RWPE2 (cell line): ENCODE measurements at places on chromosomes 1 and 21.

DNA sequence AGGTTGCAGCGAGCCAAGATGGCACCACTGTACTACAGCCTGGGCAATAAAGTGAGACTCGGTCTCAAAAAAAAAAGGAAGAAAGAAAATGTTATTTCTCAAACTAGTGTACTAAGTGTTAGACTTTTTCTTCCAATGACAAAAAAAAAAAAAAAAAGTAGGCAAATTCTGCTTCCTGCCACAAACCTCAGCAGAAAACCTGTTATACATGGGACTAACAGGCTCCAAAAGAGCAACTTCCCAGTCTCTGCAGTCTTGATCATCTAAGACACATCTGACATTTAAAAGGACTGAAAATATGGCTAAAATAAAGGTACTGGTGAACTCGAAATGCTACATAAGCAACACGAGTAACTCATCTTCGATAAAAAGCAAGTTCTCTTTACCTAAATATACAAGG is 59.6 kb downstream of the HSF2BP start:
- no peak for DNase-seq

DNA sequence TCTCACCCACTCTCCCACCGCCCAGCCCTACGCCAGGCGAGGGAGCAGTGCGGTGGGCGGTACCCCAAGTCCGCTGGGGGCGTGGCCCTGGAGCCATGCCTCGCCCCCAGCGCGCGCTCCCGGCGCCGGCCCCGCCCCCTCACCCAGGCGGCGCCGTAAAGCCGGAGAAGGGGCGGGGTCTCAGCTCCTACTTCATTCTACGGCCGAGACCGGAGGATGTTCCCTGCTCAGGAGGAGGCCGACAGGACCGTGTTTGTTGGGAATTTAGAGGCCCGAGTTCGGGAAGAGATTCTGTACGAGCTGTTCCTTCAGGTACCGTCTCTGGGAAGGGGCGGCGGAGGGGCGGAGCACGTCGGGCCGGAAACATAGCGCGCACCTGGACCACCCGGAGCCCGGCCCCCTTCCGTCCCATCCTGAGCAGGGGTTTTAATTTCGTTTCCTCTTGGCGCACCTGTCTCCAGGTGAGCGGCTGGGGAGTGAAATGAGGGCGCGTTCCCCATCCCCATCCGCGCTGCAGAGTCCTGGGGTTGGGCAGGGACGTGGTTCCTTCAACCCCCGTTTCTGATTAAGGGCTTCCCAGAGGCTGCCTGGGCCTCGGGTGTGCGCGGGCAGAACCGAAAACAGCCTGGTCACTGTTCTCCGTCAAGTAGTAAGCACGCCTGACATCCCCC is at the start of gene RBM11:
RBM11 (plus strand) TSS at position 187 of the 671 bp plus-strand sequence; CDS start at position 217, 30 bp downstream.
- peak; percentile 69 for DNase-seq

DNA sequence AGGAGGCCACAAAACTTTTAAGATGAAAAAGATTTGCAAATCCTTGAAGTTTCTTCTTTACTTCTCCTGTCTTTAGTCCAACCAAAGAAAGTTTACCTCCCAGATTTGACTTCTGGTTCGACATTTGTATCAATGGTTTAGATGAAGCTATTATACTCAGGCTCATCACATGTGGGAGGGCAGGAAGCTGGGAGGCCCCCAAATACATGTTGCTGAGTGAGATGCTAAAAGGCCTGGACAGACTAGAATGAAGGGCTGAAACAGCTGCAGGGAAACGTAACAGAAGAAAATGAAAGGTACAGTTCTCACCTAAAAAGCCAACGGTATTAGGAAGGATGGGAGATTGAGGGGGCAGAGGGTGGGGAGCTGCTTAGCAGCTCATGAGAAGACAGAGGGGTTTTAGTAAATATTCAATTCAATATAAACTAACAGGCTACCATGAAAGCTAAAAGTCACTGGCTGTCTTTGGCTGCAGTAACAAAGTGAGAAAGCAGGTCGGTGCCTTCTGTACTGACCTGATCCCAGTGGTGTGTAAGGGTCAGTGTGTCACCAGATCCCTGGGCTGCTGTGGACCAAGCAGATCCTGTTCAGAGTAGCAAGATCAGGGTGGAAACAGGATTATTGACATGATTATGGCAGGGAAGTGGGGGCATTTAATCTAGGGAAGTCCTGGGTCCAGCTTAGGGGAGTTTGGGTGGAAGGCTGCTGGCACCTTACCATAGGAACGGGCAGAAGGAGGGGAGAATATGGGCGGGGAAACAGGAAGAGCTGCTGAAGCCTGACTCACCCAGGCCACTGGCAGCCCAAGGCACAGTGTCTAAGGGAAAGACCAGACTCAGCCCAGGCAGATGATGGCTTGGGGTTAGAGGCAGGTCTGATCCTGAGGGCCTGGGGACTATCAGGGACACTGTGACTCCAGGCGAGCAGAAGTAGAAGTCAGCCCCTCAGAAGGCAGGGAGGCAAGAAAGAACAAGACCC is 60.4 kb downstream of the KCNN3 start:
- DNase-seq: no peak

- no peak for DNase-seq
Measured at GRCh38 chr1:2470290-2471158, 5.6 kb upstream of the PLCH2 start.

- DNase-seq: no peak
Measured at GRCh38 chr1:58460469-58460868, 86.1 kb downstream of the OMA1 start.
